ENCODE measurements at places on chromosomes 6 and 20. TPM values are rescaled to one million over a fixed set of nuclear protein-coding genes. Genes with fewer than 3 reads are reported as not detected.
A peak's percentile ranks its signal among the peaks of the same experiment; 100 is the strongest.

Gene PRRT1
- total RNA-seq: 6.6 TPM

Gene RBBP8NL
- 5.1 TPM for total RNA-seq

Gene TOX2
- total RNA-seq: 5.5 TPM

Gene NANP
- 2.6 TPM for total RNA-seq

Gene OVOL2
- 36.3 TPM for total RNA-seq

Gene KCNK16
- total RNA-seq: not detected

Gene MOCS1
- total RNA-seq: 30.9 TPM

Gene SYTL3
- 2.8 TPM for total RNA-seq

Gene WFDC10B
- not detected for total RNA-seq

Gene FOXA2
- total RNA-seq: 25.3 TPM

Gene CCN6
- not detected for total RNA-seq

Gene SLC29A1
- total RNA-seq: 140 TPM

Gene LGSN
- total RNA-seq: 0.14 TPM

Gene AHI1
- 34.7 TPM for total RNA-seq

Gene TRIM40
- total RNA-seq: 37.3 TPM

Gene TRAPPC3L
- total RNA-seq: not detected

GRCh38 chr6:18261877-18262276, 2.5 kb downstream of the DEK start:
- no peak for DNase-seq

GRCh38 chr20:16417001-16417400, 156.2 kb downstream of the KIF16B start:
- DNase-seq: no peak

GRCh38 chr6:147648916-147649315, 140.4 kb downstream of the SAMD5 start:
- DNase-seq: no peak

DNA sequence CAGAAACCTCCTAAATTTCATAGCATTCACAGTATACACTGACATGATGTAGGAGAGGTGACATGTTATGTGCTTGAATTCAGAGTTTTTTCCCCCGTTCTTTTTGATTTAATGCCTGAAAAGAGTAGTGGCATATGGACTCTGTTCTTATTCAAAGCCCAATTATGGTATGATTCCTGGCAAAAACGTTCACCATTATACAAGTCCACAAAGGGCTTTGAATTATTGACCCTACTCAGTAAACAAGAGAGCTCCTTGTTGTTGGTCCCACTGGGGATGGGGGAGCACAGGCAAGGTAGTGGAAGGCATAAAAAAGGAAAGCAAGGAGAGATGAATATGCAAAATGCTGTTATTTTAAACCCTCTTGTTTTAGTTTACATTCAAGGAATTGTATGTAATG, 136.0 kb upstream of the AHI1 start:
- DNase-seq: no peak

GRCh38 chr6:71187141-71187540, 101.5 kb upstream of the OGFRL1 start:
- DNase-seq: no peak

DNA sequence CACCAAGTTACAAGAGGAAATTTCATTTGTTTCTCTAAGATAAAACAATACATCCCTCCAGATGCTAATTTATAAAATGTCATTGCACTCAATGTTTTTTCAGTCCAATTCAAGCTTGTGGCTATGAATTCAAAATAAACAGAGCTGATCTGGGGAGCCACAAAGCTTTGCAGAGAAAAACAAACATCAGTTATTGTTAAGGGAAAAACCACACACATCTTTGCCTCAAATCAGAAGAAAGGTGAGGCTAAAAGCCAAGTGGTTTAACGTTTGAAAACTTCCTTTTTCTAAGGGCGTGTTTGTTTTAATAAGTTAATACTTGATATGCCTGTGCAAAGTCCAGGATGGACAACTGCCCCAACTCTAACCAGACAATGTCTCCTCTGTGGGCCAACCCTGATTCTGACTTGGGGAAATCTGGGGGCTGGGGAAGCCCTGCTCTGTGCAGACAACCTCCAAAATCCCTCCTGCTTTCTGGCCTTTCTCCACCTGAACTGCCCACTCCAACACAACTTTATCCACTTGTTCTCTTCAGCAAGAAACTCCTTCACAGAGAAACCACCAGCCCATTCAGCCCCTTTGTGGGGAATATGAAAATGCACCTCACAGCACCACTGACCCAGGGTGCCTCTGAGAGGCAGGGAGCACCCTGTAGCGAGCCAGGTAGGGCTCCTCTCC, 44.6 kb upstream of the NT5E start:
- DNase-seq: no peak

- no peak for DNase-seq
Observed at GRCh38 chr6:81553216-81553615, 199.3 kb downstream of the TENT5A start.

DNA sequence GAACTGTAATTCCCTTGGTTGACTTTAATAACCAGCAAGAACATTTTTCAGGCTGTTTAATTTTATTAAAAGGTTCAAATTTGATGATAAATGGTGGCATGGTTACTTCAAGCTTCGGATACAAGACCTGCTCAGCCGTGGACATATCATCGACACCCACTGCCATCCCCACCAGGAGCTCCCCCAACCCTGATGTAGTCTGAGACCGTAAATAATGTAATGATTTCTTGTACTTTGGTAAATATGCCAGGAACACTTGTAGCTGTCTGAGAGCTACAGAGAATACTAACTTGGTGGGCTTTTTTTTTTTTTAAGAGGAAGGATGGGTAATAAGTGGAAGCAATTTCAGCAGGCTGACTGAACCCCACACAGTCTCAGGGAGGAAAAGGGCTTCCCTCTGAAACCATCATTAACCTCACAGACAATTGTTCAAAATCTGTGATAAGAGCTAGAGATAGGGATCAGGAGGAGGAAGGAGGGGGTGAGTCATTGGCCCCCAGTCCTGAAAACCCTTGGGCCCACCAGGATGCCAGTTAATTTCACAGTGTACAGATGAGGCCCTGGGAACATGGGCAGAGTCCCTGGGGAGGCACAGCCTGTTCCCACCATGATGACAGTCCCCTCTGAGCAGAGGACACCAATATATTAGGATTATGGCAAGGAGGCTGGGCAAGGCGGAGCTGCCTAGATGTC, 56.0 kb downstream of the APCDD1L start:
- no peak for DNase-seq

DNA sequence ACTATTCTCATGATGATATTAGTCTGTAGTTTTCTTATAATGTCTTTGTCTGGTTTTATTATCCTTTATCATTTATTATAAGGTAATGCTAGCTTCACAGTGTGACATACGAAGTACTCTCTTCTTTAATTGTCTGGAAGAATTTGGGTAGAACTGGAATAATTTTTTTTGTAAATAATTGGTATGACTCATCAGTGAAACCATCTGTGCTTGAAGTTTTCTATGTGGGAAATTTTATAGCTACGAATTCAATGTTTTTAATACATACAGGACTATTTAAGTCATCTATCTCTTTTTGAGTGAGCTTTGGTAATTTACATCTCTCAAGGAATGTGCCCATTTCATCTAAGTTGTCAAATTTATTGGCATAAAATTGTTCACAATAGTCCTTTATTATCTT, 86.3 kb downstream of the SOD2 start:
- no peak for DNase-seq

DNA sequence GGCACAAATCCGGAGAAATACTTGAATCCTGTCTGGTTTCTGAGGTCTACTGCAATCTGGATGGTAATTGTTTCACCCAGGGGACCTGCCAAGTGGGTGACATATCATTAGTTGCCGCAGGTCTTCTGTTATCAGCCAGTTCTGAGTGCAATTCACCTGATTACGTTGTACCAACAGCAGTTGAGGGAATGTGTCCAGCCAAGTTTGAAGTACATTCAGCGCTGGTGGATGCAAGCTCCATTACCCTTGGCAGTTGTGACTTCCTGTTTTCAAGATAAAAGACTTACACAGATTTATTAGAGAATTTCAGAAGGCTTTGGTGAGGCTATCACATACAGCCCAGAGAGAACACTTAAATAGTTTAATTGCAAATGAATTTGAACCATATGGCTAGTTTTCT, 42.8 kb downstream of the FNDC1 start:
- no peak for DNase-seq

GRCh38 chr20:29689411-29690225, 1567.8 kb upstream of the DEFB115 start:
- DNase-seq: no peak

DNA sequence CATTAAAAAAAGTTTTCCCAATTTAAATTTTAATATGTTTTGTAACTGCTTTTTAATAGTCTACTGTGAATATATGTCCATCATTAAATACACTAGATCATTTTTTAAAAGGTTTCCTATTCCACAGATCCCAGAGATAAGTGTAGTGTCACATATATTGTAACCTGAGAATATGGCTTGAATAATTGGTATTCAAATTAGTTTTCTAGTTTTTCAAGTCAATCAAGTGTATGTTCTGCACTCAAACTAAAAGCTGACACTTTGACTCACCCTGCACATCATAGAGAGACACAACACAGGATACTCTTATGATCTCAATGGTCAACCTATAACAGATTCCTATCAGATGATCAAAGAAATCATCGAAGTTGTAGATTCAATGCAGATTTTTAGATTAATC, 49.1 kb downstream of the ZHX3 start:
- DNase-seq: no peak

DNA sequence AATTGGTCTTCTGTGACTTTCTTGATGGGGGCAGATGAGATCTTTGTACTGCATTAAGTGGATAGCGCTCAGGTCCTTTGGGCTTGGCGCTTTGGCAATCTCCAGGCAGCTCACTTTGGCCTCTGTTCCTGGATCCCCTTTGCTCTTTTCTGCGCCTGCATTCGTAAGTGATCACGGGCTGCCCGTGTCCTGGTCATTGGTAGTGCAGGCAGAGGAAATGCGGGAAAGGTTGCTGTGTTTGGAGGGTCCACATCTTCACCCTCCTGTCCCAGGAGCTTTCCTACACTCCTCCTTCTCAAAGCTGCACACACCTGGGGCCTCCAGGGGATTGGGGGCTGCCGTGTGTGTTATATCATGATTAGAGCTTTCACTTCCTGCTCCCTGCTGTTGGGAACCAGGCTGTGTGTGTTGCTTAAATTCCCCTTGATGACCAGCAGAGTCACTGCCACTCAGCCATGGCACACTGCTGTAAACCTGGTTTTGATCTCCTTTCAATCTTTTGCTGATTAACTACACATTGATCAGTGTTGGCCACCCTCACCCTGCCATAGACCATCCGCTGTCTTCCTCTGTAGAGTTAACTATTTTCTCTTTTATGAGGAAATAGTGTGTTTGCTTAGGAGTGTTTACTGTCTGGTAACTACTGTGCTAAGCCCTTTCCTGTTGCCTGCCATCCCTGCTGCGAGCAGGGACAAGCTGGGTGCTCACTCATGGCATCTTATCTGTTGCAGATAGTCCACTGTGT, 13.0 kb upstream of the SNHG17 start:
- DNase-seq: peak; percentile 24

- no peak for DNase-seq
Observed at GRCh38 chr6:96783307-96783706, 54.0 kb downstream of the GPR63 start.

DNA sequence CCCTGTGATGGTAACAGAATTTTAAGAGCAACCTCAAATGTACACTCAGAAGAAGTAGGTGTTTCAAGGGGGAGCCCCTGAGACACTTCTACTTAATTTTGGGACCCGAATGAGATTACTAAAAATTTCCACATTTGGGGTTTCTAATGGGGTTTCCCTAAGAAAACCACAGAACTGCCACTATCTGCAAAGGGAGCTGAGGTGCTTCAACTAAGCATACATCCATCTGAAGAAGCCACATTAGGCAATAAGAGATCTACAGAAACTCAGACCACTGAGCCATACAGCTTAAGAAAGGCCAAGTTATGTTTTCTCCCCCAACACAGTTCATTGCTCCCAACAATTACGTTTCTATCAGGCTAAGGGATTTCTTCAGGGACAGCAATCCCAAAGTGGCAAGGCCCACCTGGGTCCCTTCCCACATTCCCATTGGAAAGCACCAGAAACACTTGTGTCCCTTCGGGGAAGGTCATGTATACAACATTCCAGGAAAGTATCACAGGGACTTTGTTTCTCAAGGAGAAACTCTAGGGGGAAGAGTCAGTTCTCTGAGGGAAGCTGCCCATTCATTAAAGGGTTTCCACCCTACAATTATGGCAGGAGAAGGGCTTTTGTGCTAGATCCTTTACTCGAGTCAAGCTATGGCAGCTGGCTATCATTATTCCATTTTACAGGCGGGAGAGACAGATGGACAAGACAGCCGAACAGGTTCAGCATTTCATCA, 5.0 kb downstream of the BCL2L1 start:
- no peak for DNase-seq

DNA sequence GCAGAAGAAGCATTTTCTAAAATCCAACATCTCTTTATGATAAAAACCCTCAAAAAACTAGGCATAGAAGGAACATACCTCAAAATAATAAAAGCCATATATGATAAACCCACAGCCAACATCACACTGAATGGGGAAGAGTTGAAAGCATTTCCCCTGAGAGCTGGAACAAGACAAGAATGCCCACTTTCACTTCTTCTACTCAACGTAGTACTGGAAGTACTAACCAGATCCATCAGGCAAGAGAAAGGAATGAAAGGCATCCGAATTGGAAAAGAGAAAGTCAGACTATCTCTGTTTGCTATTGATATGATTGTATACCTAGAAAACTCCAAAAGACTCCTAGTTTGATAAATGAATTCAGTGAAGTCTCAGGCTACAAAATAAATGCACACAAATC, 7.9 kb upstream of the CDK19 start:
- no peak for DNase-seq

DNA sequence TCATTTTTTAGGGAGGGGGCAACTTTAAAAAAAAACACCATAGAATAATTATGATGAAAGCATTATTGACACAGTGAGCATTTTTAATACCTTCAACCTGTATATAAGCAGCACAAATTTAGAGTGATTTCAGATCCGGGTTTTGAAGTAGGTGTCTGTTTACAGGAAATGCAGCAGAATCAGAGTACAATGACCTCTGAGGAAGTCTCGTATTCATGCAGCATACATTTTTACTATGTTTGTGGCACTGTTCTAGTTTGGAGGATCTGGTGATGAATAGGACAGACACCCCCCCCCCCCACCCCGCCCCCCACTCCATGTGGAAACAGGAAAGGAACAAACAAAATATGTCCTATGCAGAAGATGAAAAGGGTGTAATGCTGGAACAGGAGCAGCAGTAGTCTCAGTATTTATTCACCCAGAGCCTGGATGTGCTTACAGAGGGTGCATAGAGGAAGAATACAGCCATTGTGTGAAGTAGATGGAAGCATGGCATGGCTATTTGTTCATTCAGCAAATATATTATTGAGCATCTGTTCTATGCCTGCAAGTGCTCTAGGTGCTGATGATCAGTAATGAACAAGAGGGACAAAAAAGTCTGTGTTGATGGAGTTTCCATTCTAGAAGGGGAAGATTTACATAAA, 19.7 kb downstream of the VAPB start:
- DNase-seq: no peak

DNA sequence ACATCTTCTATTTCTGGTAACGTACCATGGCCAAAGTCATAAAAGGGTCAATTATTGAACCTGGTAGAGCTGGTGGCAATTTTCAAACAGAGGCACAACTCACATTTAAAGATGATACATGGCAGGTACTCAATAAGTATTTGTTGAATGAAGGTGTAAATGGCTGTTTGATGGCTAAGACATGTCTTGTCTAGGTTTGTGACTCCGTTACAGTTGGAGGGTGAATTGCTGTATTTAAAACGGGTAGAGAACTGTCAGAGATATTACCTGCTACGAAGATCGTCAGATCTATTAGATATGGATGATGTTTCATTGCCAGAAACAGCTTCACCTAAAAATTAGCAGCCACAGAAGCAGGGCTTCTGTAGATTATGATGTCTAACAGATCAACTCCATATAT, 601.9 kb downstream of the PRKN start:
- no peak for DNase-seq

- DNase-seq: no peak
Observed at GRCh38 chr20:10971096-10971495, 297.3 kb upstream of the JAG1 start.
